Activated CD8-positive, alpha-beta T cell treated with anti-CD3 and anti-CD28 coated beads for 36 hours (primary cell): ENCODE measurements at places on chromosomes 16 and 17. TPM values are rescaled to one million over a fixed set of nuclear protein-coding genes. Genes with fewer than 3 reads are reported as not detected.
A peak's percentile ranks its signal among the peaks of the same experiment; 100 is the strongest.

Gene PMM2
- total RNA-seq, result 34.3 TPM

Gene WNK4
- total RNA-seq, result 0.72 TPM

Gene CD300A
- 2.2 TPM for total RNA-seq

Gene LRRC46
- total RNA-seq, result 0.67 TPM

Gene NUP93
- 171 TPM for total RNA-seq

Gene ABR
- 46.6 TPM for total RNA-seq

Gene RAMP2
- total RNA-seq, result not detected

Gene RNF135
- 5.4 TPM for total RNA-seq

- no peak overlapping the region for H3K4me3 ChIP-seq
- DNase-seq, result no peak
- H3K27ac ChIP-seq, result no peak overlapping the region
- peaks cover 28% of the 10 kb centered on the region for H3K27me3 ChIP-seq
- no peaks in the 10 kb centered on the region for H3K4me1 ChIP-seq
These were observed 38.9 kb downstream of the TMEM100 start for GRCh38 chr17:55683550-55684315.

- no peaks in the 10 kb centered on the region for H3K4me1 ChIP-seq
- H3K4me3 ChIP-seq, result no peak overlapping the region
- no peak for DNase-seq
- no peak overlapping the region for H3K27ac ChIP-seq
These were observed 92.1 kb downstream of the RAP1GAP2 start for GRCh38 chr17:2888326-2888725.

GRCh38 chr16:85724936-85725335 is 26.0 kb downstream of the C16orf74 start:
- H3K4me3 ChIP-seq, result no peak overlapping the region
- no peak for DNase-seq
- no peaks in the 10 kb centered on the region for H3K4me1 ChIP-seq
- H3K27ac ChIP-seq, result no peak overlapping the region

- H3K27ac ChIP-seq, result no peak overlapping the region
- no peak for DNase-seq
- H3K36me3 ChIP-seq, result no peaks in the 10 kb centered on the region
These were observed 213.2 kb upstream of the NLRP1 start for GRCh38 chr17:5797447-5798050.

- no peaks in the 10 kb centered on the region for H3K4me1 ChIP-seq
- no peak overlapping the region for H3K27ac ChIP-seq
- DNase-seq, result no peak
- no peaks in the 10 kb centered on the region for H3K36me3 ChIP-seq
- H3K4me3 ChIP-seq, result no peak overlapping the region
These were observed 204.8 kb upstream of the CPHXL start for GRCh38 chr16:75931043-75931442.

DNA sequence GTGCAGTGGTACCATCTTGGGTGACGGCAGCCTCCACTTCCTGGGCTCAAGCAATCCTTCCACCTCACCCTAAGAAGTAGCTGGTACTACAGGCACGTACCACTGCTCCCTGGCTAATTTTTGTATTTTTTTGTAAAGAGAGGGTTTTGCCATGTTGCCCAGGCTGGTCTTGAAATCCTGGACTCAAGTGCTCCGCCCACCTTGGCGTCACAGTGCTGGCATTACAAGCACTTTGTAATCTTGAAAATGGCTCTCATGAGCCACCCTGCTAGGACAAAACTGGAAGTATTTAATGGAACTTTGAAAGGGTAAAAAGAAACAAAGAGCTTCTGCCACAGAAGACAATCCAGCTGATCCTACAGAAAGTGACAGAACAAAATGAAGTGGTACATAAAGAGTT is 9.2 kb downstream of the SUMO2 start:
- H3K36me3 ChIP-seq, result peaks cover 39% of the 10 kb centered on the region
- H3K4me1 ChIP-seq, result peaks cover 27% of the 10 kb centered on the region
- H3K4me3 ChIP-seq, result no peak overlapping the region
- no peak for DNase-seq

GRCh38 chr16:84650062-84650991 is 2.0 kb downstream of the KLHL36 start:
- H3K27ac ChIP-seq, result no peak overlapping the region
- peaks cover 30% of the 10 kb centered on the region for H3K36me3 ChIP-seq
- peaks cover 2% of the 10 kb centered on the region for H3K27me3 ChIP-seq
- no peak for DNase-seq
- H3K4me1 ChIP-seq, result peaks cover 46% of the 10 kb centered on the region

GRCh38 chr17:29179232-29180033 is 765 bp downstream of the MYO18A start:
- no peak for DNase-seq
- no peak overlapping the region for H3K27ac ChIP-seq
- peak overlapping the region; percentile 53 for H3K4me3 ChIP-seq
- no peaks in the 10 kb centered on the region for H3K27me3 ChIP-seq

- no peaks in the 10 kb centered on the region for H3K27me3 ChIP-seq
- peaks cover 18% of the 10 kb centered on the region for H3K4me1 ChIP-seq
These were observed 8.4 kb downstream of the C1QBP start for GRCh38 chr17:5430413-5430999.

DNA sequence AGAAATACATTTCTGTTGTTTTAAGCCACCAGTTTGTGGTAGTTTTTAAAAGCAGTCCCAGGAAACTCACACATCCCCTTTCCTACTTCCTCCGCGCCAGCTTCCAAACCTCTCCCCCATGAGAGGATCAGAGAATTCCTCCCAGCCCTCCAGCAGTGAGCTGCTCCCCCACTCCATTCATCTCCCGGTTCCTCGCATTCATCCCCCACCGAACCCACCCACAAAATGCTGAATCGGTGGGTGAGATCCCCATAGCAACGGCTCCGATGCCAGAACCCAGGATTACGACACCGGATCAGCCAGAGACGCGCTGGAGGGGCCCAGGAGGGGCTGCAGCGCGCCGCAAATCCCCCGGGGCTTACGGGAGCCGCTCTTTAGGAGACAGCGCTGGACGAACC is 251.4 kb upstream of the RPL38 start:
- H3K27me3 ChIP-seq, result peaks cover 12% of the 10 kb centered on the region
- no peak for DNase-seq
- no peaks in the 10 kb centered on the region for H3K4me1 ChIP-seq
- no peak overlapping the region for H3K27ac ChIP-seq
- no peak overlapping the region for H3K4me3 ChIP-seq

GRCh38 chr17:49742166-49742638 is 21.7 kb downstream of the FAM117A start:
- peak overlapping the region; percentile 100 for H3K27ac ChIP-seq
- peaks cover 93% of the 10 kb centered on the region for H3K4me1 ChIP-seq
- no peaks in the 10 kb centered on the region for H3K27me3 ChIP-seq
- H3K36me3 ChIP-seq, result peaks cover 17% of the 10 kb centered on the region

DNA sequence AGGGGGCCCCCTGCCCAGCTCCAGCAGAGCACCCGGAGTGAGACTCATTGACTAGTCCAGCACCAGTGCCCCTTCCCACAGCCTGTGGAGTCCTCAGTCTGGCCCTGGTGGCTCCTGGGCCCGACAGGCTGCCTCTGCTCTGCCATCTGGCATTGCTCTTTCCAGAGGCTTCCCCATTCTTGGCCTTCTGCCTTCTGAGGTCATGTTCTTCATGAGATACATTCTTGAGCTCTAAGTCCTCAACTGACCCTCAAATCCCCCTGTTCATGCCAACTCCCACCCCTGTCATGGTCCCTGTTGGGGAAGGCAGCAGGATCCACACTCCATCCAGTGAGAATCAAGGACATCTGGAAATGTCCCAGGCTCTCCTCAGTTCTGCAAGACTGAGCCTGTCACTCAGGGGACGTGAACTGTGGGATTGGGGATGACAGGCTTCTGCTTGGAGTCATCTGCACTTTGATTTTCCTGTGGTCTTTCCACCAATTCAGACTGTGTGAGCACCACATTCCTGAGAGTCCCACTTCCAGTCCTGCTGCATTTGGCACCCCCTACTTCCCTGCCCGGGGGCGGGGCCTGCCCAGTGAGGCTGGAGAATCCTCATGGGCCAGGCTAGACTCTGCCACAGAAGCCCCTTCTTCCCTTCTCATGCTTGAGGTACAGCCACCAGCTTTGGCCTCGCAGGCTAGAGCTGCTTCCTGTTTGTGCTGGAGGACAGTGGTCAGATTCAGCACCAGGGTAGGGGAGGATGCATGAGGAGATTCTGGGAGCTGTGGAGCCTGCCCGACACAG is 2.7 kb downstream of the TRPV2 start:
- peak overlapping the region; percentile 94 for H3K27ac ChIP-seq
- H3K4me3 ChIP-seq, result peak overlapping the region; percentile 57
- H3K4me1 ChIP-seq, result peaks cover 59% of the 10 kb centered on the region
- no peak for DNase-seq
- H3K36me3 ChIP-seq, result peaks cover 28% of the 10 kb centered on the region

GRCh38 chr16:55502801-55503366 is 6.0 kb upstream of the LPCAT2 start:
- H3K4me1 ChIP-seq, result peaks cover 6% of the 10 kb centered on the region
- H3K27me3 ChIP-seq, result peaks cover under 1% of the 10 kb centered on the region
- DNase-seq, result no peak
- no peak overlapping the region for H3K27ac ChIP-seq

DNA sequence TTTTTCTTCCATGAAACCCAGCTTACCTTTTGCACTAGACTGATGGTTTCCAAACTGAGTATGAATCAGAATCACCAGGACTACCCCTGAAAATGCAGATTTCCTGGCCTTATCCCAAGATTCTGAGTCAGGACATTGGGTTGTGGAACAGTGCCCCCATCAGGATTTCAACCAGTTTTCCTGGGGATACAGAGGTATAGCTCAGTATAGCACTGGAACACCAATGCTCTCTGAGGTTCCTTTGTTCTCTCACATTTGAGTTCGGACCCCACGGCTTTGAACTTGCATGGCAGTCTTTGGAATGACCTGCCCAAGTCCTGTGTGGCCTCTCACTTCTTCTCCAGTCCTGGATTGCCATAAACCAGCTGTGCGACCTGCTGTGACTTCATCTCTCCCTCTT is 12.8 kb upstream of the CCL8 start:
- no peaks in the 10 kb centered on the region for H3K36me3 ChIP-seq
- H3K4me3 ChIP-seq, result no peak overlapping the region
- DNase-seq, result no peak

GRCh38 chr17:7380321-7380720 is 568 bp upstream of the TNK1 start:
- H3K4me1 ChIP-seq, result peaks cover 9% of the 10 kb centered on the region
- peaks cover 2% of the 10 kb centered on the region for H3K36me3 ChIP-seq
- DNase-seq, result no peak
- peaks cover 36% of the 10 kb centered on the region for H3K27me3 ChIP-seq
- H3K4me3 ChIP-seq, result no peak overlapping the region
- H3K27ac ChIP-seq, result no peak overlapping the region

- H3K4me1 ChIP-seq, result peaks cover 54% of the 10 kb centered on the region
- no peak overlapping the region for H3K27ac ChIP-seq
- peaks cover 3% of the 10 kb centered on the region for H3K36me3 ChIP-seq
- H3K27me3 ChIP-seq, result no peaks in the 10 kb centered on the region
- no peak for DNase-seq
These were observed 8.6 kb downstream of the IGSF6 start for GRCh38 chr16:21643785-21644184.

- H3K36me3 ChIP-seq, result peaks cover 16% of the 10 kb centered on the region
- no peaks in the 10 kb centered on the region for H3K4me1 ChIP-seq
- H3K4me3 ChIP-seq, result no peak overlapping the region
- no peak overlapping the region for H3K27ac ChIP-seq
These were observed 256.9 kb upstream of the PMFBP1 start for GRCh38 chr16:72428681-72429376.

DNA sequence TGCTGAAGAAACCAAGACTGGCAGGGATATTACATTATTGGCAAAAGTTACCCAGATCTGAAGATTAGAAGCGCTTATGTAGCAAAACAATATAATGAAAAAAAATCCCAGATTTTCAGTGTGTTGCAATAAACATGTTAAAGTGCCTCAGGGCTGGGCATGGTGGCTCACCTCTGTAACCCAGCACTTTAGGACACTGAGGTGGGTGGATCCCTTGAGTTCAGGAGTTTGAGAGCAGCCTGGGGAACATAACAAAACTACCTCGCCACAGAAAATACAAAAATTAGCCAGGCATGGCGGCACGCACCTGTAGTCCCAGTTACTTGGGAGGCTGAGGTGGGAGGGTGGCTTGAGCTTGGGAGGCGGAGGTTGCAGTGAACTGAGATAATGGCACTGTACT is 6.8 kb downstream of the ZNF207 start:
- no peak overlapping the region for H3K4me3 ChIP-seq
- H3K36me3 ChIP-seq, result peaks cover 63% of the 10 kb centered on the region
- H3K27me3 ChIP-seq, result no peaks in the 10 kb centered on the region
- H3K4me1 ChIP-seq, result peaks cover 48% of the 10 kb centered on the region
- H3K27ac ChIP-seq, result peak overlapping the region; percentile 17
- DNase-seq, result no peak

DNA sequence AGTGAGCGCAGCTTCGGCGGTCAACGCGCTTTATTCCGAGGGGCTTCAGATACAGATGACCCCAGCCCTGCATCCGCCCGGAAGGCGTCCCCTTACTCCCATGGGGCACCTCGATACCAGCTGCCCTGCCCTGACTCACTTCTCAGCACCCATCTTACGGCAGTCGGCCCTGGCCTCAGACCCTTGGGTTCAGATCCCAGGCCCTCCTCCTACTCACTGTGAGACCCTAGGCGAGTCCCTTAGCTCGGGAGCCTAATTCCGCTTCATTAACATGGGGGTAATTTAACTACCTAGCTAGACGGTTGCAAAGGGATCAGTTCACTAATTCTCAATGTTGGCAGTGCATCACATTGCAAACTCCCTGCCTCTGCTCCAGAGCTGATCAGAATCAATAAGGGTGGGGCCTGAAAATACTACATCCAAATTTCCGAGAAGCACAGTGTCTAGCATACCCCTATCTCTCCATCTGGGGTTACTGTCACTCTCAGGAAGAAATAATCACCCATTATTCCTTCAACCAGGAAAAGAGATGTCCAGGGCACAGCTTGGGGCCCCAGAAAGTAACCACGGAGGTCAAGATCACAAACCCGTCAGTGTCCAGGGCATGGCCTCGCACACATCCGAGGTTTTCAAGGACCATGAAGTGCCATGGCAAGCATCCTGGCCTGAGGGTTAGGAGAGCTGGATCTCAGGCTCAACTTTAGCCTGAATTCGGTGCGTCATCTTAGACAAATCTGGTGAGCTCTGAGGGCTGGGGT is 415 bp upstream of the FLOT2 start:
- peak overlapping the region; percentile 94 for H3K4me3 ChIP-seq
- DNase-seq, result peak; percentile 58
- H3K36me3 ChIP-seq, result peaks cover 44% of the 10 kb centered on the region
- peaks cover 59% of the 10 kb centered on the region for H3K4me1 ChIP-seq
- peak overlapping the region; percentile 93 for H3K27ac ChIP-seq
